ENCODE measurements at places on chromosomes 1 and 21.

- DNase-seq, result no peak
Measured at GRCh38 chr1:26034504-26035202, 11.3 kb downstream of the SLC30A2 start.

- DNase-seq, result peak; percentile 78
Measured at GRCh38 chr1:21368515-21369289, 71.2 kb upstream of the NBPF3 start.

- DNase-seq, result no peak
Measured at GRCh38 chr1:101162736-101163735, 73.8 kb upstream of the S1PR1 start.

DNA sequence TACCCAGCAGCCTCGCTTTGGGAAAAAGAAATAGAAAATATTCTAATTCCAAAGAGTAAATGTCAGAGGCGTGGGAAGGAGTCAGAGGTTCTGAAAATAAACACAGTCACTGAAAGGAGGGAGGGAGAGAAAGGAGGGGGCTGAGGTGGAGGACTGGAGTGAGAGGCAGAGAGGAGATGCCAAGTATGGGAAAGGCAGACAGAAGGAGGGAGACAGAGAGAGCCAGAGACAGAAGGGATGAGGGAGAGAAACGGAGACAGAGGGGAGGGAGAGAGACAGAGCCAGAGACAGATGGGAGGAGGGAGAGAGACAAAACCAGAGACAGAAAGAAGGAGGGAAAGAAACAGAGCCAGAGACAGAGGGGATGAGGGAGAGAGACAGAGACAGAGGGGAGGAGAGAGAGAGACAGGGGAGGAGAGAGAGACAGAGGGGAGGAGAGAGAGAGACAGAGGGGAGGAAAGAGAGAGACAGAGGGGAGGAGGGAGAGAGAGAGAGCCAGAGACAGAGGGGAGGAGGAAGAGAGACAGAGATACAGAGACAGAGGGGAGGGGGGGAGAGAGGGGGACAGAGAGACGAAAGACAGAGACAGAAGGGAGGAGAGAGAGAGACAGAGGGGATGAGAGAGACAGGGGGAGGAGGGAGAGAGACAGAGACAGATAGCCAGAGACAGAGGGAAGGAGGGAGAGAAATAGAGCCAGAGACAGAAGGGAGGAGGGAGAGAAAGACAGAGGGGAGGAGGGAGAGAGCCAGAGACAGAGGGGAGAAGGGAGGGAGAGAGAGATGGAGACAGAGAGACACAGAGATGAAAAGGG lies 525.5 kb downstream of the MATN1 start:
- no peak for DNase-seq

- peak; percentile 89 for DNase-seq
Measured at GRCh38 chr1:156746728-156747631, 4.5 kb downstream of the HDGF start.

DNA sequence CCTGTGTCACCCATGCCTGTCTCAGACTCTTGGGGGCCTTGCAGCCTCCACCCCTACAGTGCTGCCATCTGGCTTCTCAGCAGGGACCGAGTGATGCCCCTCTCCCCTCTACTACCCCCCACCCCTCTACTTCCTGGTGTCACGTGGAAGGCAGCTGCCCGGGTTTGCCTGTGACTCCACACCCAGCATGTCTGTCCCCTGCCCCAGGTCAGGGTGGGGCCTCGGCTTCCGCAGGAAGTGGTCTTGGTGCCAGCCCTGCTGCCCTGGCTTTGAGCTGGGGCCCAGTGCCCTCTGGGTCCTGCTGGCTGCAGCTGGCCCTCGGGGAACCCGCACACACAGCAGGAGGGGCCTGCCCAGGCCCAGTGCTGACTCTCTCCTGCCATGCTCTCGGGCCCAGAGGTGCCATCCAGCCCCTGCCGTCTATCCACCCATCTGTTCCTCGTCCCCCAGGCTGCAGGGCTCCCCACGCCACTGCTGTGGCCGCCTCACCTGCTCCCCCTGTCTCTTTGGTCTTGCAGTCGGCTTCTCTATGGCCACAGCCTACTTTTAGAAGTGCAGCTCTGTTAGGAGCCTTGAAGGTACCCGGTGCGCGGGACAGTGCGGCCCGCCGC lies 24.0 kb downstream of the PLCH2 start:
- DNase-seq, result no peak

DNA sequence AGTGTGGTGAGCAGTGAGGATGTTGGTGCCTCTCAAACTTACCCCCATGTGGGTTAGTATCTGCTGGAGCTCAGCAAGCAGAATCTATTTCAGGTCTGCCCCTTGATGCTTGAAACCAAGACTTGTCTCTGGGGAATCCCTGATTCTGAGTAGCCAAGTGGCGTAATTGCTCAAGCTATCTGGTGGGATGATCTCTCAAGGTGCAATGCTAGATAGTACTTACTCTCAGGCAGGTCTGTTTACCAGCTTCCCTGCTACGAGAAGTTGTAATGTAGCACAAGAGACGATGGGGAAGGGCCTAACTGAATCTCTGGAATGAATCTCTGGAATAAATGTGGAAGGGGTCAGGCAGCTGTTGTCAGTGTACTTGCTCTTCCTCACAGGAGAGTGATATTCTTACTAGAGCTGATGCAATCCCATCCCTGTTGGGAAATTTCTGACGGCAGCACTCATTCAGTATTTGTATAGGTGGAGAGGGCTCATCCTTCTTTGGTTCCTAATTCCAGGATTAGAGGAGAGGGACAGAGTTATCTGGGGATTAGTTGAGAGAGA lies 65.4 kb downstream of the MACF1 start:
- no peak for DNase-seq

- DNase-seq, result peak; percentile 55
Measured at GRCh38 chr1:112298558-112298957, 97.5 kb upstream of the CTTNBP2NL start.

DNA sequence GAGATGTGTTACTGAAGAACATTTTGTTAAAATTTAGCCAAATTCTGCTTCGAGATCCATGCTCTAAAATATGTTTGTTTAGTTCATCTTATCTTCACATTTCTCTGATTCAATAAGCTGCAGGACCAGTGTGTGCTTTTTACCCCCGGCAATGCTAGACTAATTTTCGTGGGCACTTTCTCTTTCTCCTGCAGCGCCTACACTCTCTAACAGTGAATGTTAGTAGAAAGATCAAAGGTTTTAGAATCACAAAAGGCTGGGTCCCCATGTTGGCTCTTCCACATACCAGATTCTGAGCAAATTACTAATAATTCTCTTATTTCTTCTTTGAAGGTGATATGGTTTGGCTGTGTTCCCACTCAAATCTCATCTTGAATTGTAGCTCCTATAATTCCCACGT lies 8.5 kb downstream of the CHML start:
- no peak for DNase-seq

GRCh38 chr1:10795276-10796021 lies 997 bp downstream of the CASZ1 start:
- DNase-seq, result no peak

DNA sequence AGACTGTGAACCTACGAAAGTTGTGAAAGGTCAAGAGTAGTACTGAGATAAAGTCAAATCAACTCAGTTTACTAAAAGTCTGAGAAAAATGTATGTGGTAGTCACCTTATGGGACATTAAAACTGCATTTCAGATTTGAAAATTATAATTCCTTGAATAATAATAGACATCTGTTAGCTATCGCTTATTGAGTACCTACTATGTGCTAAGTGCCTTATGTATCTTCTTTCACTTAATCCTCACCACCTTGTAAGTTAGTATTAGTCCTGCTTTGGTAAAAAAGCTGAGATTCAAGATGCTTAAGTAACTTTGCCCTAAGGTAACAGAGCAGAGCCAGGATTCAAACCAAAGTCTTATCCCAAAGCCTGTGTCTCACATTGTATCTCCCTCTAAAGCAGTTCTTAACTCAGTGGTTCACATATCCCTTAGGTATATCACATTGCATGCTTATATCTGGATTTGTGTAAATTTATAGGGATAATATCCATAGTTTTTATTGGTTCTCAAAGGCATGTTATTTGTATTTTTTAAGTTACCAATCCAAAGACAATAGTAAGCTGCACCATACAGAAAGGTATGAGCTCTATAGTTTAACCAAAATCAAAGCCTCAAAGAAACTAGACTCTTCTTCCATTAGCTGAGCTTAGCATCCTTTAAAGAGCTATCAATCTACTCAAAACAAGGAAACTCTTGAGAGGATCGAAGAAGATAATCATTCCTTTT lies 865 bp downstream of the PIGC start:
- no peak for DNase-seq

GRCh38 chr21:42248783-42249597 lies 30.1 kb downstream of the ABCG1 start:
- no peak for DNase-seq
